ENCODE measurements at places on chromosomes 12 and 14. TPM values are rescaled to one million over a fixed set of nuclear protein-coding genes. Genes with fewer than 3 reads are reported as not detected.
A peak's percentile ranks its signal among the peaks of the same experiment; 100 is the strongest.

DNA sequence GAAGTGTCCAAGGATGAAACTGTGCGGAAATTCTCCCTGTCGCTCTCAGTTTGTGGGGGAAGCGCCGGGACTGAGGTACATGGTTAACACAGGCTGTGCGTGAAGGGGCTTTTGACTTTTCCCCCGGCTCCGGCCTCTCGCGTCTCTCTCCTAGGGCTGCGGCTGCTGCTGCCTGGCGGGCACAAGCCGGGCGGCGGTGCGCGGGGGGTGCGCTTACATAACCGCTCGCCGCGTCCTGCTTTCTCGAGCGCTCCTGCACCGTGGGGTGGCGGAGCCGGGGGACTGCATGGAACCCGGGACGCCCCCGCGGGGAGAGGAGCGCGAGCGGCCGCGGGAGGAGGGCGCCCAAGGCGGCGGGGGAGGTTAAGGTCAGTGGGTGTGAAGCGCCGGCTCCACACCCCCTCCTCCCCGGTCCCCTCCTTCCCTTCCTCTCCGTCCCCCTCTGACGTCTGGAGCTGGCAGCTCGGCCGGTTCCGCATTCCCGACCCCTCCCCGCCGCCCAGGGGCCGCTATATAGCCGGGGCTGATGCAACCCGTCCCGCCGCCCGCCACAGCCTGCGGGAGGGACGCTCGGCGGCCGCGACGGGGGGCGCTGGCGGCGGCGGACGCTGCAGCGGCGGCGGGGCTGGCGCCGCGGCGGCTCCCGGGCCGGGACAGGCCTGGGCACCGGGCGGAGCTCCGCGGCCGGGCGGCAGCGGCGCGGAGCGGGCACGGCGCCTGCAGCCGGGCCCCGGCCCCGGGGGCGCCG lies at the start of gene JDP2:
TSS of gene JDP2 (plus strand) at position 541 of the 748 bp plus-strand sequence. CDS start 9,899 bp downstream, outside the sequence.
- peak; percentile 66 for DNase-seq

GRCh38 chr12:27305673-27306456 lies 26.8 kb upstream of the BMAL2 start:
- no peak for DNase-seq

GRCh38 chr14:93538413-93538812 lies 107.7 kb downstream of the UNC79 start:
- DNase-seq: no peak

GRCh38 chr12:25208554-25208953 lies 13.5 kb downstream of the ETFRF1 start:
- no peak for DNase-seq

Gene CIROP
- total RNA-seq: not detected

Gene TRMT5
- total RNA-seq: 16.0 TPM

GRCh38 chr14:89121968-89122620 lies 294.9 kb downstream of the FOXN3 start:
- DNase-seq: no peak

DNA sequence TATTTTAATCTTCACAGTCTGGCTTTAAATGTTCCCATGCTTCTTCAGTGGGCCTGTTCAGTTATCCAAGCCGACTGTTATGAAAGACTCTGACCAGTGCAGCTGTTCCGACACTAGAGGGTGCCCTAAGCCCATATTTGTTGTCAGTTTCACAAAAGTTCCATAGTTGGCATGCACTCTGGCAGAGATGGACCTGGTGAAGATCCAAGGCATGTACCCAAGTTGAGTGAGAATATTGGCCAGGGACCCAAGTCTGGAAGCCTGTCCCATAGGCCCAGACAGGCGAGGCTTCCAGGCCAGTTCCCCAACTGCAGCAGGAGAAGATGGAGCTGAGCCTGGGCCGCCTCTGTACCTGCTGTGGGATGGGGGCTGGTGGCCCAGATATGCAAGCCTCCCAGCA lies 27.4 kb upstream of the GUCY2C start:
- peak; percentile 70 for DNase-seq

- no peak for DNase-seq
These were observed 81.7 kb downstream of the RIN3 start for GRCh38 chr14:92595267-92595666.

DNA sequence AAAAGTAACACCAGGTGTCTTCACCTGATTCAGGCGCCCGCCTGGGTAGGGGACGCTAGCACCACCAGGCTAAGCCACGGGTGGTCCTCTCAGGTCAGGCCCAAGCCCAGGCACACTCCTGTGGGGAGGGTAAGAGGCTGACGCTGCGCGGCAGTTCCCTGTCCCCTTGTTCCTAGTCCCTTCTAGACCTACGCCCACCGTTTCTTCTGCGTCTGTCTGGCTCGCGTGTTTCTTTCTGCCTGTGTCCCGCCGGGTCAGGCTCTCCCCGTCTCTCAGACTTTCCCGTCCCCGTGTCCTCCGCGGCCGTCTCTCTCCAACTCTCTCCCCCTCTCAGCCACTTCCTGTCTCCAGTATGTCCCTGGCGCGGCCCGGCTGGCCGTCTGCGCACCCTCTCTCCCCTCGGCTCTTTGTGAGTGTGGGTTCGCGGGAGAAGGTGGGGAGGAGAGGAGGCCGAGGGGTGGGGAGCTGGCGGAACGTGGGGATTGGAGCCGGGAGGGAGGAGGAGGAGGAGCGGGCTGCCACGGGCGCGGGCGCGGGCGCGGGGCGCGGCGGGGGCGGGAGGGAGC lies 3.1 kb upstream of the TNS2 start:
- peak; percentile 61 for DNase-seq
